ENCODE measurements at places on chromosomes 3 and 15.
A peak's percentile ranks its signal among the peaks of the same experiment; 100 is the strongest.

- no peak for DNase-seq
Observed at GRCh38 chr3:25229586-25229985, 198.5 kb upstream of the RARB start.

DNA sequence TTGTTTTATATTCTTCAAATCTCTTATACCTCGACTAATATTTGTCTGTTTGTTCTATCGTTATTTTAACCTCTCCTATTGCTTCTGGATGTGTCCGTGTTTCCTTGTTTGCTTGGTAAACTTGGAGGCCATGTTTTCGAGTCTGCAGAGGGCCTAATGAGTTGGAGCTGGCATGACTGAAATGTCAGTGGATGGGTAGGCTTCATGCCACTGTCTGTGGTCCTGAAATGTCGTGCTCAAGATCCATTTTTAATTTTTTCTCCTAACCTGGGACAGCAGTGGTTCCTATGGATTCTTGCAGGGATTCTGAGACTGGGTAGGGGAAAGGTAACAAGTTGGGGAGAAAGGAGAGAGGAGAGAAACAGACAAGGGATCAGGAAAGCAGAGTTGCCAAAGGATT lies 18.8 kb upstream of the GASK1A start:
- no peak for DNase-seq

GRCh38 chr3:76933245-76933644 lies 106.7 kb upstream of the ROBO2 start:
- no peak for DNase-seq

DNA sequence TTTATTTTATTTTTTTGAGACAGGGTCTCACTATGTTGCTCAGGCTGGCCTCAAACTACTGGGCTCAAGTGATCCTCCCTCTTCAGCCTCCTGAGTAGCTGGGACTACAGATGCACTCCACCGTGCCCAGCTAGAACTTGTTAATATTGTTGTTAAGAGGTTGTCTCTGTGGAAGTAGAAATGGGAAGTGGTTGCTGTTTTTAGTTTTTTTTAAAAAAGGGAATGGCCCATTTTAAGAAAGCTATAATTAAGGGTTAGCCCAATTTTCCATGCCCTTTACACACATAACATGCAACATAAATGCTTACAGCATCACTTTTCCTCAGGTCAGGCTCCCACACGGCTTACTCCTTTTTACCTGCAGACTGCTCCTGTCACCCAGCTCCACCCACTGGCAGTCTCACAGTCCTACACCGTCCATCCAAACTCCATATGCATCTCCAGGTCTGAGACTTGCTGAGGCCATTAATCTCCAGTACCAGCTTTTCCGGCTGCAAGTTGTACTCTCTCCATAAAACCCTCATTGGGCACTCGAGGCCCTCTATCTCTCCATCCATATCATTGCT lies 19.8 kb downstream of the MORC1 start:
- no peak for DNase-seq

GRCh38 chr3:44326019-44326418 lies 12.5 kb upstream of the TCAIM start:
- no peak for DNase-seq

DNA sequence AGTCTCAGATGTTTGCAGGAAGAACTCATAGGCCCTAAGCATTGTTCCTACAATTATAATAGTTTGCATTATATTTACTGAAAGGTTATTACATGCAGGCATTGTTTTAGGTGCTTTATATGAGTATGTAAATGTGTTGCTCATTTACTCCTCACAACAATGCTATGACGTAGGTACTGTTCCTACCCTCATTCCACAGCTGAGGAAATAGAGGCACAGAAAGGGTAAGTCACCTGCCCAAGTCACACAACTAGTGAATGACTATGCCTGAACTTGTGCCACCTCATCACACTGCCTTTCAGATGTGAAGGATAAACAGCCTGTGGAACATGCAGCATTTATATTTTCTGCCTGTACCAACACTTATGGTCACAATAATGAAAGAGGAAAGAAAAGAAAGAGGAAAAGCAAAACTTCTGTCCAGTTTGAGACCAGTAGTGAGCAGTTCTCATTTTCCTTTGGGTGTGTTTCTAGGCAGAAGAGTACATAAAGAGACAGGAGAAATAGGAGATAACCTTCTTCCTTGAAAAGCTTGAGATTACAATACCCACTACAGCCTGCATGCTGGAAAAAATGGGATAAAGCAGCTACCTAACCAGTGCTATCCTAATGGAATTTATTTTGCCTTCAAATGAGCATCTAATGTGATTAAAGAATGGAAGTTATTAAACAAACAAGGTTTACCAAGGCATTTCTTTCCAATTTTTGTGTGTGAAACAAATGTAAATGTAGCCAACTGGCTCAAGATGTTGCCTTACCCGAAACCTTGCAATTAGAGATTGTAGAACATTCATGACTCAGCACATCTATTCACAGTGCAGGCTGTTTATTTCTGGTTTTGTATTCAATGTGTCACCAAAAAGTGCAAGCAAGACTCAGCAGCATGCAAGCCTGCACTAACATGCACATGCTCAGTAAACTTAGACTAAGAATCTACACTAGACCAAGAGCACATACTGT lies 20.5 kb upstream of the ENTPD3 start:
- DNase-seq: no peak

GRCh38 chr3:60598671-60599070 lies 652.6 kb downstream of the FHIT start:
- no peak for DNase-seq

- no peak for DNase-seq
Observed at GRCh38 chr15:98815207-98815606, 166.9 kb downstream of the IGF1R start.

DNA sequence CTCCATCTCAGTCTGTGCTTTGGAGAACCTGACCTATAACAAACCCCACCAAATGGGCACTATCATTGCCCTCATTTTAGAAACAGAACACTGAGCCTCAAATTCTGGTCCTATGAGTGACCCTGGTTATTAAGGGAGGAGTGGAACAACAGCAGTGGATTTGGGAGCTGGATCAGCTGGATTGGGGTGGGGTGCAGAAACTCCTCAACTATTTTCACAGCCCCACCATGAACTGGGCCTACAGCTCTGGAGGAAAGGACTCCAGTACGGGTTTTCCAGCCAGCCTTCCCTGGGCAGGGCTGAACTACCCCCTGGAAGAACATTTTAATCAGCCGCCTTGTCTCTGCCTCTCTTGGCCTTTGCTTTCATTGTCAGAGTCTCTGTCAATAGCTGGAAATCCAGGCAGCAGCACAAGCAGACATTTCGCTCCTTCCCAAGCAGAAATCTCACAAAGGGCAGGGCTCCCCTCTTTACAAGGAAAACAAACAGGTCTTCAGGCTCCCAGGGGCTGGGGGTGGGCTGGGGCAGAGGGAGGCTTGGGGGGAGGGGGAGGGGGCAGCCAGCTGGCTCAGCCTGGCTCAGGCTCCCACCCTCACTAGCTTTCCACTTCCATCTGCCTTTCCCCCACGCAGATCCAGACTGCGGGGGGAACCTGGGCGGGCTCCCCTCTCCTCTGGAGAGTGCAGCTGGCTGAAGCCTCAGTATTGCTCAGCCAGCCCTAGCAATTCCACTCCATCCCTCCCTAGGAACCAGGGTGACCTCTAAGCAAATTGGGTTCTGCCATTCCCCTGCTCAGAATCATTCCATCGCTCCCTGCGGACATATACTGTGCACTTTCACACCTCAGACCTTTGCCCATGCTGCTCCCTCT lies 13.7 kb upstream of the TLE3 start:
- no peak for DNase-seq

GRCh38 chr15:61644550-61644949 lies 415.4 kb upstream of the RORA start:
- no peak for DNase-seq

DNA sequence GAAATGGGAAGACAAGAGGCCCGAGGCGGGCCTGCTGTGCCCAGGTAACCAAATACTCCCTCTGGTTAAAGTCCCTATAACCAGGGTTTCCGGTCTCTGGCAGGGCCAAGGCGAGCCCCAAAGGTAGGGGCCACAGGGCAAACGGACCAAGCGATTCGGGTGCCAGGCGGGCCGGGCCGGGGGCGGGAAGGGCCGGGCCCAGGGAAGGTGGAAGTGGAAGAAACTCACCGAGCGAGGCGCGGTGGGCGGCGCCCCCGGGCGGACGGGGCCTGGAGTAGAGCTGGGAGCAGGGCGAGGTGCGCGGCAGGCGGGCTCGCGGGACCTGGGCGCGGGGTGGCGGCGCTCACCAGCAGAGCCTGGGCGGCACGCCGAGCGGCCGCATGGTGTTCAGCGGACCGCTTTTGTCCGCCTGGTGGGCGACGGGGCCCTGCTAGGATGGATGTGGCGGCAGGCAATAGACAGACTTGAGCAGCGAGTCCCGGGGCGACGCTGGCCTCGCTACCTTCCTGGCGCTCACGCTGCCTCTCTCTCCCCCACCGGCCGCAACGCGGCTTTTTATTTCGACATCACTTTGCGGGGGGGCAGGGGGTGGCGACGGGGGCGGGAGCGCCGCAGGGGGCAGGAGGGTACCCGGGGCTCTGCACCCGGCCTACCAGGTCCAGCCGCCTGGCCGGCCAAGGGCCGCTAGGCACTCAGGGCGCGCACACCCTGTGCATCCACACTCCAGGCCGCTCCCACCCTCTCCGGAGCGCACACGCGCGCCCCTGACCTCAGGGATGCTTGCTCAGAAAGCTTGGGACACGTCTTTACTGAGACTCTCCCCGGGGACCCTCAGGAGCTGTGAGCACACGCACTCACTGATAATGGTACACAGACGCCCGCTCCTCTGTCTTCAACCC lies at the start of gene GATA2:
GATA2 (minus strand) TSS at position 531 of the 899 bp plus-strand sequence. CDS start 6,170 bp downstream, outside the sequence.
- no peak for DNase-seq

DNA sequence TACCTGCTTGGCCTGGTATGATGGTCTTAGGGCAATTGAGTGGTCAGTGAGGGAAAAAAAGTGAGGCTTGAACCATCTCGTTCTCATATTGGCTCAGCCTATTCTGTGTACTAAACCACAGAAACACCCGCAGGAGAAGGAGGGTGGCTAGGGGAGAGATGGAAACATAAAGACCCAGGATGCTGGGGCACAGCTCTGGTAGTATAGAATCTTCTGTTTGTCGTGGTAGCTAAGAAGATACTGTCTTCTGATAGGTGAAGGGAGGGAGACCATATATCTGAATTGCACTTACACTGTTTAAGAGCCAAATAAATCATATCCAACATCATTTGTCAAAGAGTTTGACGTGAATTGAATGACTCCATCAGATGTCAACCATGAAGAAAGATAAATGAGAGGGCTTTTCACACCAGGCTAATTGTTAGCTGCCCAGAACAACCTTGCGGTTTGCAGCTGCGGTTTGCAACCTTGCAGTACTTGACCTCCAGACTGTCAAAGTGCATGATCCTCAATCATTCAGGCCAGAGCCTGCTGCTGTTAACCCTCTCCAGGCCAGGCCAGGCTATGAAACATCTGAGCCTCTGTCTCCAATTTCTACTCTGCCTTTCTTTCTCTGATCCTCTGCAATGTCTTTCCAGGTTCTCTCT lies 40.9 kb upstream of the PIK3R4 start:
- no peak for DNase-seq

DNA sequence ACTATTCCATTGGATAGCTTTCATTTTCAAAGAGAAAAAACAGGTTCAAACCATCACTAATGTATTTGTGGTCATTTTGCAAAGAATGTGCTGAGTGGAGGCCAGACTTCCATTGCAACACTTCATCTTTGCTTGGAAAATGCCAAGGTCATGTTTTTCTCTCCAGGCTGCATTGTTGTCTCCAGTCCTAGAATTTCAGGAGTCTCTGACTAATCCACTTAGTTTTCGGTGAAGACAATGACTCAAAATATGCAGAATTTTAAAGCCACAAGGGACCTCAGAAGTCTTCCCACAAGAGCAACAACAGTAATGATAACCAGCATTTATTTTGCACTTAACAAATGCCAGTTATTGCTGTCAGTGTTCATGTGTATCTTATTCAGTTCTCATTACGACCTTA lies 277.0 kb downstream of the RYR3 start:
- DNase-seq: no peak

DNA sequence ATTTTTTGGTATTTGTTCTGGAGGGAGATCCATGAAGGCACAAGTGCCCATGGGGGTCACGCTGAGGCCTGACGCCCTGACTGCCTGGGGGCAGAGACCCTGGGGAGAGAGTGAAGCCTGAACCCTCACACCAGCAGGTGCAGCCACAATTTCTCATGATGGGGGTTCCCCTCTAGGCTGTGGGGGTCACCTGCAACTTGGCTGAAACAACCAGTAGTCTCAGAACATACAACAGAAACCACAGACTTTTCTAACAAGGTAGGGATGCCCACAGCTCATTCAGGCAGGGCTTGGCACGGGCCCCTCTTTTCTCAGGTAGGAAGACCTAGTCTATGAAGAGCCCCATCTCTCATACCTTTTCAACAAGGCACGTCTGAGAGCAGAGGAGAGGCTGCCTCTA lies 245.1 kb downstream of the ADAMTS17 start:
- no peak for DNase-seq

- DNase-seq: peak; percentile 58
Observed at GRCh38 chr3:177197727-177198460, 612 bp upstream of the TBL1XR1 start.

DNA sequence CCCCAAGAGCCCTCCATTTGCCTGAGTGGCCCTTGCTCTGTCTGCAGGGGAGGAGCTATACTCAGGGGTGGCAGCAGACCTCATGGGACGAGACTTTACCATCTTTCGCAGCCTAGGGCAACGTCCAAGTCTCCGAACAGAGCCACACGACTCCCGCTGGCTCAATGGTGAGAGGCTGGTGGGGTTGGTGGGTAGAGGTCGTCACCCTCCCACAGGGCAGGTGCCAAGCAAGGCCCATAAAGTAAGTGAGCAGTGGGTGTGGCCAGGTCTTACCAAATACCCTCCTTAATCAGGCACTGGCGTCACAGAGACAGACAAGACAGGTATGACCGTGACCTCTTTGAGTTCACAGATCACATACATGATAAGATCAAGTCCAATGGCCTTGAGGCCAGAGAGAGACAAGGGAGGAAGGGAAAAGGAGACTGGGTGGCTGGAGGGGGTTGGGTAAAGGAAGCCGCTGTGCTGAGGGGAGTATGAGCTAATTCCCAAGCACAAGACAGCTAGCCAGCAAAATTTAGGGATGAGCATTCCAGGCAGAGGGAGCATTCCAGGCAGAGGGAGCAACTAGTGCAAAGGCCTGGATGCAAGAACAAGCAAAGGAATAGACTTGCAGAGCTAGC lies 2.5 kb downstream of the SEMA3B start:
- no peak for DNase-seq

- DNase-seq: no peak
Observed at GRCh38 chr3:129045675-129046036, 14.9 kb upstream of the GP9 start.

DNA sequence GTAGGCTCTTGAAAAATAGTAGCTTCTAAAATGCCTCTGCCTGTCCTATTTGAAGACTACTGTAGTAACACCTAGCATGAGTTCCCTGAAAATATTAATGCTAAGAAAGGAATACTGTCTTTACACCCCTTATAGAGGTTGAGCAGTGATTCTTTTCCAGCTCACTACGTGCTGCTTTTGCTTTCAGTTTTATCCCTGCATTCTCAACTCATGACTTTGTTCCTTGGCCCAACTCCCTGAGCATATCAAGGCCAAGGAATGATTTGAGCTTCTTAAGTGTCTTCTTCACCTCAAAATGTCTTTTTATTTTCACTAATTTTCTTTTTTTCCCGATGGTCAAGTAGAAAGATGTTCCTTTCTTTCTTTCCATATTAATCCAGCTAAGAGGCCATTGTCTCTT lies 16.5 kb upstream of the P2RY13 start:
- no peak for DNase-seq

All from activated CD4-positive, CD25-positive, alpha-beta regulatory T cell (primary cell).